T1000 (cell line): ENCODE measurements at places on chromosomes 5 and 9.

- DNase-seq = no peak
These were observed 102.7 kb upstream of the CD180 start for GRCh38 chr5:67299231-67299735.

DNA sequence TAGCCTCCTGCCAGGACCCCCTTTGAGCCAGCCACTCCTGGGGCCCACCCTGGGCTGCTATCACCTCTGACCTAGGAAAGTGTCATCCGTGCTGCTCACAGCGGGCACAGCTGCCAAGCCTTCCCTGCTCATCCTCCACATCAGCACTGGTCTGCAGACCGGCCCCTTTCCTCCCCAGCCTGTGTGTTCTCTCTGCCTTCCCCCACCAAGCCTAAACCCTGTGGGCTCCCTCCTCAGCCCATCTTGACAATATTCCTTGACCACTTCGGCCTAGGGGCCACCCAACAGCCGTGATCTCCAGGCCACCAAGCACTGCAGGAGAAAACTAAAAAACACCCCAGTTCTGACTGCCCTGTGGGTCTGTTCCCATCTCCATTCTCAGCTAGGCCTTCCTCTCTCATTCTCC lies 135.1 kb downstream of the DAB2IP start:
- DNase-seq = no peak

DNA sequence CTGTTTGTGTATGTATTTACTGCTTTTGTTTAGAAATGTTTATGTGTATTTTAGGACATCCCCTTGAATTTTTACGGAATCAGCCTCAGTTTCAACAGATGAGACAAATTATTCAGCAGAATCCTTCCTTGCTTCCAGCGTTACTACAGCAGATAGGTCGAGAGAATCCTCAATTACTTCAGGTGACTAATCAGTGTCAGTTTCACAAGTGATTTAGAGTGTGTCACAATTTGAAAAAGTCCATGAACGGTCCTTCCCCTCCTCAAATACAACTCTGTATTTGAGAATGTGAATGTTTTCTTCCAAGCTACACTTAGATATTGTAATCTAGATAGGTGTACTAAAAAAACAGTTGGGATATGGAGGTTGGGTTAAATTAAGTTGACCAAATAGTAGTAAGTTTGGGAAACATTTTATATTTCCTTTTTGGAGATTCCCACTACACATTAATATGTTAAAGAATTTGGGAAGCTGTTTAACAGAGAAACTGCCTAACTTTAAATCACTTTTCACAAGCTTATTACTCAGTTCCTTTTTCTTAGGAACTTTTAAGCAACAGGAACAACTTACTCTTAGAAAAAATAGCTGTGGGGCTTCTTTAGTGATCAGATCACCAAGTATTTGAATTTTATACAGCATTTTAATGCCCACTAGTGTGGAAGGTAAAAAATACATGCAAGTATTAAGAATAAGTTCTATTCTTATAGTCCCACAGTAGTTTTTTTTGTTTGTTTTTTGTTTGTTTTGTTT lies 40.9 kb downstream of the RAD23B start:
- no peak for DNase-seq

DNA sequence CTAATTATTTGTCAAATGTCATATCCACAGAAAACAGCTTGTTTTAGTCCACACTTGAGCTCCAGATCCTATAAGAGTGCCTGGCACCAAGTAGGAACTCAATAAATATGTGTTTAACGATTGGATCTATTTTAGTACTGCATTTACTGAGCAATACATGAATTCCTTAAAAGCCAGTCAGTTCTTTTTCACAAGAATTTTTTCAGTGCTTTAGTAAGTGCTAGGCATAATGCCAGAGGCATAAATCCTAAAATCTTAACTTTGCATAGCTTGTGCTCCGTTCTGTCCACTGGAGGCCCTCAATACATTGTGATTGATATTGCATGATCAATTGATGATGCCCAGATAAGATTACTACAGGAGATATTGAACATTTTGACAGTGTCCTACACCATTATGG lies 67.3 kb upstream of the PCSK5 start:
- DNase-seq = no peak

GRCh38 chr9:121896545-121896943 lies 196.6 kb downstream of the TTLL11 start:
- no peak for DNase-seq

DNA sequence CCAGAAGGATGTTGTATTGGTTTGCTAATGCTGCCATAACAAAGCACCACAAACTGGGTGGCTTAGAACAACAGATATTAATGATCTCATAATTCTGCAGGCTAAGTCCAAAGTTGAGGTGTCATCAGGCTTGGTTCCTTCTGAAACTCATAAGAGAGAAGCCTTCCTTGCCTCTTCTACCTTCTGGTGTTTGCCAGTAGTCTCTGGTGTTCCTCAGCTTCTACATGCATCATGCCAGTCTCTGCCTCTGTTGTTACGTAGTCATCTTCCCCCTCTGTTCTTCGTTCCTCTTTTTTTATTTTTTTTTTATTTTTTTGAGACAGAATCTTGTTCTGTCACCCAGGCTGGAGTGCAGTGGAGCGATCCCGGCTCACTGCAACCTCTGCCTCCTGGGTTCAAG lies 61.8 kb downstream of the LRRC70 start:
- no peak for DNase-seq

- DNase-seq = no peak
These were observed 12.8 kb upstream of the TSSK1B start for GRCh38 chr5:113447498-113448050.

- no peak for DNase-seq
These were observed 35.6 kb upstream of the ANKRD33B start for GRCh38 chr5:10528056-10528816.

DNA sequence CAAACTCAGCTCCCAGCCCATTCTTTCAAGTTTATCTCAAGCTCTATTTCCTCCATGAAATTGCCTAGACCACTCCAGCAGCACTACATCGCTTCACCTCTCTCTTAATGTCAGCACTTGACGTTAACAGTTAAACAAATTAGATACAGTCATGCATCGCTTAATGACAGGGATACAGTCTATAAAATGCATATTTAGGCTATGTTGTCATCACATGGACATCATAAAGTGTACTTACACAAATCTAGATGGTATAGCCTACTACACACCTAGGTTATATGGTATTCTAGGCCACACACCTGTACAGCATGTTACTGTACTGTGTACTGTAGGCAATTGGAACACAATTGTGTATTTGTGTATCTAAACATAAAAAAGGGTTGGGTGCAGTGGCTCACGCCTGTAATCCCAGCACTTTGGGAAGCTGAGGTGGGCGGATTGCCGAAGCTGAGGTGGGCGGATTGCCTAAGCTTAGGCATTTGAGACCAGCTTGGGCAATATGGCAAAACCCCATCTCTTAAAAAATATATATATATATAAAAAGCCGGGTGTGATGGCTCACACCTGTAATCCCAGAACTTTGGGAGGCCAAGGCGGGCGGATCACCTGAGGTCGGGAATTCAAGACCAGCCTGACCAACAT lies 13.4 kb upstream of the PCSK5 start:
- no peak for DNase-seq

GRCh38 chr5:149658299-149658698 lies 71.8 kb upstream of the PPARGC1B start:
- DNase-seq = no peak

GRCh38 chr5:125592856-125593255 lies 830.4 kb upstream of the GRAMD2B start:
- DNase-seq = no peak

DNA sequence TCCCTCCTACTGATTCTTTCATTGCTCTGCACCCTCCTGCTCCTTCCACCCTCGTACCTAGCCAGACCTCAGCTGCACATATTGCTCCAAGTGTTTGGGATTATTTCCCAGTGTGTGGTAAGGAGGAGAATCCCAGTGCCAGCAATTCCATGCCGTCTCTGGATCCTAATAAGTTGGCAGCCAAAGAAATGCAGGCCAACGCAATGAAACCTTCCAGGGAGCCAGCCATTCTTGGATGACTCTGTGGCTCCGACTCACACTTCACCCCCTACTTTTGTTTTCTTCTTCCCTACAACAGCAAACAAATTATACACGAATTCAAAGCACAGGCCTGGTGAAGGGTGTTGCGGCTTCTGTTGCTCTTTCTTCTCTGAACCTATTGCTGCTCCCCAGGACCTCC lies 82.5 kb upstream of the SLC1A3 start:
- DNase-seq = no peak

DNA sequence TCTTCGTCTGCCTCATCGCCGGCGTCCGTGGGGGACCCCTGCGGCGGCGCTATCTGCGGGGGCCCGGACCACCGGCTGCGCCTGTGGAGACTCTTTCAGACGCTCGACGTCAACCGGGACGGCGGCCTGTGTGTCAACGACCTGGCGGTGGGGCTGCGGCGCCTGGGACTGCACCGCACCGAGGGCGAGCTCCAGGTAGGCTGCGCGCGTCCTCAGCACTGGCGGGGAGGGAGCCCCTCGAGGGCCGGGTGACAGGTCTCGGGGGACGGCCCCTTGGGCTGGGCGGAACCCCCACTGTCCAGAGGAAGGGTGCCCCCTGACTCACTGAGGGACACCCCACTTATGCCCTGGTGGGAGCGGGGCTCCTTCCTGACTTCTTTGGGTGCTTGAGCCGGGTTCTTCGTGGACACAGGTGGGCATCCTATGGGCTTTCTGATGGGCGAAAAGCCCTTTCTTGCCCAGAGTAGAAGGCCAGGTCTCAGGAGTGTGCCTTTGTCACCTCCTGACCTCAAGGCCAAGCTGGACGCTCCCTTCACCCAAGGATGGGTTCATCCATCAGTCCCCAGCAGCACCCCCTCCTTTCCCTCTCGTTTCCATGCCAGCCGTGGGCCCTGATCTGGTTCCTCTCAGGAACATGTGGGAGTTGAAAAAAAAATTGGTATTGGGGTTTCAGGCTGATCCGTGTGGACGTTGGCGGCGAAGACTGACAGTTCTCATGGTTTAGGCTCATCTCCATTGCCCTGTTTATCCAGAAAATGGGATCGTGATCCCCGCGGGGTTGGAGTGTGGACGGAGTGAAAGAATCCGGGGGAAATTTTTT lies 564 bp downstream of the SLC25A25 start:
- DNase-seq = no peak

- DNase-seq = no peak
These were observed 198.8 kb downstream of the PRELID2 start for GRCh38 chr5:145636371-145636770.

GRCh38 chr9:108100571-108100970 lies 611.0 kb upstream of the KLF4 start:
- no peak for DNase-seq

DNA sequence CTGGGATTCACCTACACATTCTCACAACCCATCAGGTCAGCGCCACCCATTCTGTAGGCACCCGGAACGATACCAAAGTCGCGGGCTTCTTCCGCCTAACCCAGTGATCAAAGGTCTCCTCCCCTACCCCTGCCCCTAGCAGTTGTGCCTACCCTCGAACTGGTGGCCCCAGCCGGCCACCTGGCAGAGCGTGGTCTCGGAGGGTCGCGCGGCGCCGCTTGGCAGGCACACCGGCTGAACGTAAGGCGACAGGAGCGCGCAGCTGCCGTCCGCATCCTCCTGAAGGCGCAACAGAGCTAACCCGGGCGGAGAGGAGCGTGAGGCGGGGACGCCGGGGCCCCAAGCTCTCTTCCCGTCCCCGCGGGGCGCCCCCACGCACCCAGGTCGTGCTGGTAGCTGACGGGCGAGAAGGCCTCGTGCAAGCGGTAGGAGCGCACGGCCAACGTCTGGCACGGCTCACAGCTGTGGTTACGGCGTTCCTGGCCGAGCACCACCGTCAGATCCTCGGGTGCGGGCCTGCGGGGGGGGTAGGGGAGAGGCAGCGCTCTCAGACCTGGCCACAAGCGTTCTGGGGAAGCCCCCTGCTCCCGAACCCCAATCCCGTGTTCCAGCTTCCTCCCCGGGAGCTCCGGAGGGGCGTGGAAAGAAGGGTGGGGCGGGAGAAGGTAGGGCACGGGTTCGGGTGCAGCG lies 2.8 kb upstream of the PFN3 start:
- DNase-seq = no peak

- DNase-seq = no peak
These were observed 17.1 kb downstream of the SLIT3 start for GRCh38 chr5:169283887-169284286.

DNA sequence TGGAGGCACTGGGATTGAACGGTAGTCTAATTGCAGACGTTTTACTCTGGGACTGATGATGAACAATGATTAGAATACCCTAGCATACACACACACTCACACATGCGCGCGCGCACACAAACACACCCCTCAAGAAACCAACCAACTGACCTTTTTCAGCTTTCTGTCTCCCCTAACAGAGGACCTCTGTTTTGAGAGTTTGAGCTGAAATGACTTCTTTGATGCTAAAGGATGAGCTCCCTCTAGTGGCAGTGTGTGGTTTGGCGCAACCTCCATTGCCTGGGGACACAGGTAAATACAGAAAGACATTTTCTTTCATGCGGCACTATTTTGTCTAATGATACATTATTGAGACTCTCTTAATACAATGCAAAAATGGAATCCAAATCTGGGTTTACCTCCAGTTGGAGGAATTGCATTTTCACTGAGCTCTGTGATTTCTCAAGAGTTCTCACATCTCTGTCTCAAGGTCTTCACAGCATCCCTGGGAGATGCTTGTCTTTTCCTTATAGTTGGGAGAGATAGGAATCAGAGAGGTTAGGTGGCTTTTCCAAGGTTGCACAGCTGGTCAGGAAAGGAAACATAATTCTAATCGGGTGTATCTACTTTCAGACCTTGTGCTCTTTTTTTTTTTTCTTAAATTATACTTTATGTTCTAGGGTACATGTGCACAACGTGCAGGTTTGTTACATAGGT lies 187.5 kb downstream of the TMEM38B start:
- DNase-seq = peak; percentile 19

DNA sequence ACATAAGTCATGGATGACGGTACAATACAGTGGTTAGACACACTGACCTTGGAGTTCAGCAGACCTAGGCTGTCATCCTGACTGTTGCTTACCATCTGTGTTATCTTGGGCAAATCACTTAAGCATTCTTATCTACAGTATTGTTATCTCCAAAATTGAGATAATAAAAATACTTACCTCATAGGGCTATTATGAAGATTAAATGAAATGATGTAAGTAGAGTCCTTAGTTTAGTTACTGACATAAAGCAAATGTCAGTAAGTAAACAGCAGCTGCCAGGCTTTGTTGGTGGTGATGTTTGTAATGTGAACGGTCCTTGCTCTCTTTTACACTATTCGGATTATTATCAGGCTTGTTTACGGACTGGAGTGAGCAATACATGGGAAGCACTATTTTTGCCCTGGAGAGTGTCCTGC lies 107.3 kb upstream of the DPYSL3 start:
- no peak for DNase-seq

DNA sequence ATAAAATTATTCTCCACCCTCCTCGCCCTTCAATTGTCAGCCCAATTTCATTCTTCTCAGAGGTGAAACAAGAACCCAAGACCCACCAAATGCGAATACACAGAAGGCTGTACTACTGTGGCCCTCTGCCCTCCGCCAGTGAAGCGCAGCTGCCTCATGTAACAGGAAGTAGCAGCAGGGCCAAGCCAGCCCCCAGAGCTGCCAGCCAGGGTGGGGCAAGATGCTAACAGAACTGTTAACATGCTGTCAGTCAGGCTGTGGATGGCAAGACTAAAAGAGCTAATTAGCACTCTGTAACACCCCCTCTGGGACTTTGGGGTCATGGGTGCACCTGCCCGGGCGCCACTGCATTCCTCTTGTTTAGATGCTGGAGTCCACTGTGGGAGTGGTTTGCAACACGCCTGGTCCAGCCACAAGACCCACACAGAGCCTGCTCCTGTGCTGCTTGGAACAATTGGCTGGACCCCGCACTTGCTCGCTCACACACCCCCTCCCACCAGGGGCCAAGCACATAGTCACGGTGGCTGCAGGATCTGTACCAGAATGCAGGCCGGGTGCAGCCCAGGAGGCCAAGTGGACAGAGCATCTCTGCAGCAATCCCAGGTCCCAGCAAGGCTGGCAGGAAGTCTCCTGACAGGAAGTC lies 14.5 kb upstream of the HEXB start:
- DNase-seq = no peak

GRCh38 chr5:131151216-131151615 lies 13.8 kb downstream of the HINT1 start:
- DNase-seq = no peak
